ENCODE measurements at places on chromosomes 4 and X.

- DNase-seq: no peak
Measured at GRCh38 chr4:3361896-3362295, 69.1 kb downstream of the RGS12 start.

DNA sequence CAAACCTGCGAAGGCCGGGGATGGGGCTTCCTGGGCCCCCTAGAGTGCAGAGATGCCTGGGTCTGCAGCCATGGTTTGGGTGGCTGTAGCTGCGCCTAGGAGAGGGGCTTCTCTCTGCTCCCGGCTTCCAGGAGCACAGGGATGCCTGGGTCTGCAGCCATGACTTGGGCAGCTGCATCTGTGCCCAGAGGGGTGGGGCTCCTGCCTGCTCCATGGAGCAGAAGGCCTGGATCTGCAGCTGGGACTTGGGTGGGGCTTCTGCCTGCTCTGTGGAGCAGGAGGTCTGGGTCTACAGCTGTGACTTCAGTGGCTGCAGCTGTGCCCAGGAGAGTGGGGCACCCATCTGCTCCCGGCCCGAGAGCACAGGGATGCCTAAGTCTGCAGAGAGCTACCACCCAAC, 20.8 kb downstream of the SPON2 start:
- DNase-seq: no peak

- no peak for DNase-seq
Measured at GRCh38 chr4:54941994-54942552, 183.3 kb downstream of the KDR start.

DNA sequence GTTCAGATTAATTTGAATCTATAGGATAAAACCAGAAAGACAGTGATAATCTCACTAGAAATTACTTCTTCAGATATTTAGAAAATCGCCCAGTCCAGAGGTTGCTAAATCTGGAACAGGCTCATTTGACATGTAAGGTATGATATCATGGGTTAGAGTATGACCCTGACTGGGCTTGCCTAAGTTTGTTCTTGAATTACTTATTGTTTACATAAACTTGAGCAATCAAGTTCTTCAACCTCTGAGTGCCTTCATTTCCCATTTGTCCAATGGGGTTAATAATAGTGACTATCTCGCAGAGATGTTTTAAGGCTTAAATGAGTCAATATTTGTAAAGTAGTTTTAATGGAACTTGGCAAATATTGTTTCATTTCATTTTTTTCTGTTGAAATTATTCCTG, 1947.6 kb upstream of the IGFBP7 start:
- DNase-seq: no peak

- no peak for DNase-seq
Measured at GRCh38 chr4:622996-623913, 2.1 kb upstream of the PDE6B start.

GRCh38 chrX:13936521-13937225, 93.0 kb downstream of the GEMIN8 start:
- DNase-seq: no peak

DNA sequence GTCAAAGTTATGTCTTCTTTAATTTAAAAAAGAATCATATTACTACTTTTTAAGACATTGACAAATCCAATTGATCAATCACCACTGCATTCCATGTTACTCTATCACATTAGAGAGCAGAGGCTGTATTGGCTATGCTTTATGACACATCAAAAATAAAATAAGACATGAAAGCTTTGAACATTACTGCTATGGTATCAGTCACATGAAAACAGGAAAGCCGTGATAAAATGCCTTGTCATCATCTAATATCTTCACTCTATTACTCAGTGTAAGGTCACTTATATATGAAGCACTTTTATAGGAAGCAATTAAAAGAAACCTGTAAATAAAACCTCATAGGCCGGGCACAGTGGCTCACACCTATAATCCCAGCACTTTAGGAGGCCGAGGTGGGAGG, 27.7 kb upstream of the CEP135 start:
- DNase-seq: no peak

- no peak for DNase-seq
Measured at GRCh38 chr4:45732161-45732560, 391.7 kb downstream of the GABRG1 start.

GRCh38 chr4:7762376-7763030, 177.2 kb downstream of the AFAP1 start:
- DNase-seq: no peak

DNA sequence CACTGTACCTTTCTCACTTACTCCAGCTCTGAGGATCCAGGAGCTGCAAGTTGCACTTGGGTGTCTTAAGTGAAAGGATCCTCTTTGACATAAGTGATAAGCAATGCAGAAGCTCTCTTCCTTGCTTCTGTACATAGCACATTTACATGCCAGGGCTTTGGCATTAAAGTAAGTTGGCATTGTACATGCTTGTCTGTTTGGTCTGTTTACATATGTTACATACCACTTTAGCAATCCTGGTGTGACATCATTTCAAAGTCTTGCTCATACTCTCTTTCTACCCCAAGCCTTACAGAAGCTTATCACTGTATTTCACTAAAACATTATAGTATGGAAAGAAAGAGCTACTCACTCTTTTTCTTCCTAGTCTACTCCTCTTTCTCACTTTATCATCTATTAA, 2548.3 kb downstream of the ARAP2 start:
- DNase-seq: no peak

- DNase-seq: no peak
Measured at GRCh38 chr4:12697970-12698369, 786.2 kb downstream of the RAB28 start.

GRCh38 chr4:47863486-47863885, 25.6 kb upstream of the CORIN start:
- DNase-seq: no peak

DNA sequence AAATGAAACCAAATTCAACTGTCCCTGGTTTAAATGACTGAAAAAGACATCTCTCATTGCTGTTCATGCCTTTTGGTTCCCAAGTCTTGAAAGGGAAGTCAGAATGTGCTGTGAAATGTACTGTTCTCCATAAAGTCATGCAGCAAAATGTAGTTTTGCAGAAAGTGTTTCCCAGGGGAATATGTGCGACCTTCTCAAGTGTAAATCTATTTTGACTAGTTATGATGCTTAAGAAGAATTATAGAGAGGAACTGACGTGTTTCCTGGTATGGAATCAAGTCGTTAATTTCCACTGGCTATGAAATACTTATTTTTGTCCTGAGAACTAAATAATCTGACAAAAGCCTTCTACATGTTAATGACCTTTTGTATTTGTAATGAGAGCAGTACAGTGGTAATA, 223.1 kb downstream of the CLCN4 start:
- no peak for DNase-seq

DNA sequence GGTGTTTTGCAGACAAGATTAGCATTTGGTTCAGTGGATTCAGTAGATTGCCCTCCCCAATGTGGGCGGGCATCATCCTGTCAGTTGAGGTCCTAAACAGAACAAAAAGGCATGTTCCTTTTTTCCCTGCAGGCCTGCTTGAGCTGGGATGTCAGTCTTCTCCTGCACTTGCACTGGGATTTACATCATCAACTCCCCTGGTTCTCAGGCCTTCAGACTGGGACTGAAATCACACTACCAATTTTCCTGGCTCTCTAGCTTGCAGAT, 278.9 kb upstream of the FTHL17 start:
- no peak for DNase-seq

DNA sequence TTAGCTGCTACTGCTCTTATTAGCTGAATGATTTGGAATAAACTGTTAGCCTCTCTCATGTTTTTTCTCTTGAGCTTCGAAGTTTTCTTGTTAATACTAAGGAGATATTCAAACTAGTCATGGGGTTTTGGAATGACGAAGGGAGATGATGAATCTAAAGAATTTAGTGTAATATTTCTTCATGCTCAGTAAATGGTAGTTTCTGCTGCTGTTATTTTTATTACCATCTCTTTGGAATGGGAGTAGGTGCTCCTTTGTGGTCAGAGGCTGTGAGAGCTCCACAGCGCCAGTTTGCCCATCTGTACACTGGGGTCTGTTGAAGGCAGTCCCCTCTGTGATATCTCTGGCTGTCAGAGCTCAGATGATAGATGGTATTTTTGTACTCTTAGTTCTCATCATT, 33.7 kb downstream of the HTT start:
- DNase-seq: no peak

DNA sequence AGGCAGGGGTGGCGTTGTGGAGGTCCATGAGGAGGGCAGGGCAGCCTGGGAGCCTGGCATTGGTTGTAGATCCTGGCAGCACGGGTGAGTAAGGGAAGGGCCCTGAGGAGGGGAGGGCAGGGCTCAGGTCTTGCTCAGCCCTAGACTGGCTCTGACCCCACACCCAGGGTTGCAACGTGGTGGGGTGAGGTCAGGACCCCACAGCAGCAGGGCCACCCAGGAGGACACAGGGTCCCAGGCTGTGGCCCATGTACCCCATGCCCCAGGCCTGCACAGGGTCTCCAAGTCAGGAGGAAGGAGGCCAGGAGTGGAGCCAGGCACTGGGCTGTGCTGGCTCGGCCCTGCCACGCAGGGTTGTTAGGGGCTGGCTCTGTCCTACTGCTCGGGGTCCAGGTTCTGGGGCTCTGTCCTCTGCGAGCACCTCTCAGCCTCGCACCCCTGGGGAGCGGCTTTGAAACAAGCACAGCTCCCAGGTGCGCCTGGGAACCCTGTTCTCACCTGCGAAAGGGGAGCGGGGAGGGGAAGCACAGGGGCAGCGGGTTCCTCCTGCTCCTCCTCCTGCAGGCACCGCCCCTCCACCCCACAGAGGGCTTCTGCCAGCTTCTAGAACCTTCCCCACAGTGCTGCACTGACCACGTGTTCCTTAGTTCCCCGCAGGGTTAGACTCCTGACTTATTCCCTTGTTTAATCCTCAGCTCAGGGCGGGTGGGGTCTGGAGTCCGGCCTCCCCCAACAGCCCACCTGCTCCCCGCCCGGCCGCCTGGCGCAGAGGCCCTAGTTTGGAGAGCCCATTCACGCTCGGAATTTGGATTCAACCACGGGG, 20.4 kb downstream of the MSANTD1 start:
- DNase-seq: no peak

DNA sequence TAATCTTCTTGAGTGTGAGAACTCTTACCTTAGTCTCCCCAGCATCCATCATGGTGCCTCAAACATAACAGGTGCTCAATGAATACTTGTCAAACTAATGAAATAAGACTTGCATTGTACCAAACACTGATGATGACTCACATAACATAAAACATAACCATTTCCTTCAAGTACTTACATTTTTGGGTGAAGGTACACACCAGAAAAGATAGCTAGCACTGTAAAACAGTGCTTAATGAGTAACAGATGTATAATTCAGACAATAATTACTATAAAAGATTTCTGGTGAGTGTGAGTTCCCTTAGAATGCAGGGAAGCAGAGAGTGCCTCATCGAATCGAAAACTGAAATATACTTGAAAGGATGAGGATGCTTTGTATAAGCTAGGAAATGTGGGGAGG, 70.1 kb upstream of the HCCS start:
- DNase-seq: no peak

DNA sequence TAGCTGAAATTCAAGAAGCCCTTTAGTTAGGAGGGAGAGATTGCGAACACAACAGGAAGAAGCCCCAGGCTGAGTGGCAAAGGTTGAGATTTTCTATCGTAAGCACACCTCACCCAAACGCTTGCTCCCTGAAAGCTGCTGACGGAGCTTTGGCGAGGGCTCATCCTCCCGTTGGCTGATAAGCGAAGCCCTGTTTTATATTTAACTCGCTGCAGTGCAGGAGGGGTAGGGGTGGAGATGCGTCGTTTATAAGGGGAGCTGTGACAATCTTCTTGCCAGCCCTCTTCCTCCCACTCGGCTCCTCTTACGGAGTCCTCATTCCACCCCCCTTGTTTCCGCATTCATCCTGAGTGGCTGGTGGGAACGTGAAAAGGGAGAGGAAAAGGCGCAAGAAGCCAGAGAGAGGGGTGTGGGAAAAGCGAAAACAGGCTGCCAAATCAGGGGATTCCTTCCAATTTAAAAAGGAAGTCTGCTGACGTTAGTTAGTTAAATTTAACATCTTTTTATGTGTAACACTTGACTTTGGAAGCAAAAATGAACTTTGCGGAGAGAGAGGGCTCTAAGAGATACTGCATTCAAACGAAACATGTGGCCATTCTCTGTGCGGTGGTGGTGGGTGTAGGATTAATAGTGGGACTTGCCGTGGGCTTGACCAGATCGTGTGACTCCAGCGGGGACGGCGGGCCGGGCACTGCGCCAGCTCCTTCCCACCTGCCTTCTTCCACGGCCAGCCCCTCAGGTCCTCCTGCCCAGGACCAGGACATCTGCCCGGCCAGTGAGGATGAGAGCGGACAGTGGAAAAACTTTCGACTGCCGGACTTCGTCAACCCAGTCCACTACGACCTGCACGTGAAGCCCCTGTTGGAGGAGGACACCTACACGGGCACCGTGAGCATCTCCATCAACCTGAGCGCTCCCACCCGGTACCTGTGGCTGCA, at the start of gene ENPEP:
ENPEP (plus strand) TSS at position 275 of the 938 bp plus-strand sequence; CDS start at position 535, 260 bp downstream.
- no peak for DNase-seq

DNA sequence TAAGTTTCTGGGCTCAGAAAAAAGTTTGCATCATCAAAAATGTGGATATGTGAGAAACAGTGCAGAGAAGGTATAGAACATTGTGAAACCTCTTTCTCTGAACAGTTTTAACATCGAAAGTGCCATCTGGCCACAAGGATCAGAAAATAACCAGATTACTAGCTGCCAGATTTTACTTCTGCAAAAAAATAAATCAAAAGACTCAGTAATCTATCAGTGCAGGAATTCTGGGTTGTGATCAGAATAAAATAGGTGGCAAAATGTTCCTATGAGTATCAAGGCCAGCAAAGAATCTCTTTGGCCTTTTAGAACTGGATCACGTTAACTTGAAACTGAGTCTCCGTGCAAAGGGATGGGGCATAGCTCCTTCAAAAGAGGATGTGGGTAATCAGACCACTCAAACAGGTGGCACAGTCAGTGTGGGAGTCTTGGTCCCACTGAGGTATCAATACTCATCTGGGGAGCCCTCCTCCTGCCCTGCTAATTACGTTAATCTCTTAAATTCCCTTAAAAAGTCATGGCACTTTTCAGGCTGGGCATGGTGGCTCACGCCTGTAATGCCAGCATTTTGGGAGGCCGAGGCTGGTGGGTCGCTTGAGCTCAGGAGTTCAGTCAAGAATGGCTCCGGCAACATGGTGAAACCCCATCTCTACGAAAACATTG, 26.7 kb upstream of the RBM47 start:
- DNase-seq: no peak

DNA sequence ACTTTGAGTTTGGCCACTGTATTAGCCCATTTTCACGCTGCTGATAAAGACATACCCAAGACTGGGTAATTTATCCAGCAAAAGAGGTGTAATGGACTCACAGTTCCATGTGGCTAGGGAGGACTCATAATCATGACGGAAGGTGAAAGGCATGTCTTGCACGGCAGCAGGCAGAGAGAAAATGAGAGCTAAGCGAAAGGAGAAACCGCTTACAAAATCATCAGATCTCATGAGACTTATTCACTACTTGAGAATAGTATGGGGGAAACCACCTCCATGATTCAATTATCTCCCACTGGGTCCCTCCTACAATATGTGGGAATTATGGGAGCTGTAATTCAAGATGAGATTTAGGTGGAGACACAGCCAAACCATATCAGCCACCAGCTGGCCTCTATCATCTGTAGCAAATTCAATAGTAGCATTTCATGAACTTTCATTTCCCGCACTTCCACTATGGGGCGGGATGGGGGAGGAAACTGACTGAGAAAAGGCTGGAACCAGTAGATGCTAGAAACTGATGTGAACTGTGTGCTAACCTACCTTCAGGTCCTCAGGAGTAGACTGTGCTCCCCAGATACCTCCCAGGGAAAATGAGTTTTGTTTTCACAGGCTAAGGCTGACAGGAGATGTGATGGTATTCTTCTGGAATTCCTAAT, 35.3 kb upstream of the LGI2 start:
- DNase-seq: no peak
